NCI-H510A (cell line): ENCODE measurements at places on chromosomes 13 and 19.

GRCh38 chr13:113660066-113660465 lies 2.1 kb upstream of the ATP4B start:
- DNase-seq, result no peak

DNA sequence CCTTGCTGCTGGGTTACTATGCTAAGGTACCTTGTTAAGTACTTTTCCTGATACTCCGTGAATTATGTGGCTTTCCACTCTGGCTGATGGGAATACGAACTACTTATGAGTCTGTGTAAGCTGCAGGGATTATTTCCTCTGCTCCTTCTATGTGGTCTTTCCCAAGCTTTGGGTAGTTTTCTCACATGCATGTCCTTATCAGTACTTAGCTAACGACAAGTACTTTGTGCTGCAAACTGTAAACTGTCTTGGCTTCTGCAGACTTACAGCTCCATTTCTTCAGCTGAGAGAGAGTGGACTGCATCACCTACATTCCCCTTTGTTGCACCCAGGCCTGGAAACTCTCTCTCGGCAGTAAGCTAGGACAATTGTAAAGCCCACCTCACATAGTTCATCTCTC lies 76.6 kb downstream of the FGF9 start:
- no peak for DNase-seq

DNA sequence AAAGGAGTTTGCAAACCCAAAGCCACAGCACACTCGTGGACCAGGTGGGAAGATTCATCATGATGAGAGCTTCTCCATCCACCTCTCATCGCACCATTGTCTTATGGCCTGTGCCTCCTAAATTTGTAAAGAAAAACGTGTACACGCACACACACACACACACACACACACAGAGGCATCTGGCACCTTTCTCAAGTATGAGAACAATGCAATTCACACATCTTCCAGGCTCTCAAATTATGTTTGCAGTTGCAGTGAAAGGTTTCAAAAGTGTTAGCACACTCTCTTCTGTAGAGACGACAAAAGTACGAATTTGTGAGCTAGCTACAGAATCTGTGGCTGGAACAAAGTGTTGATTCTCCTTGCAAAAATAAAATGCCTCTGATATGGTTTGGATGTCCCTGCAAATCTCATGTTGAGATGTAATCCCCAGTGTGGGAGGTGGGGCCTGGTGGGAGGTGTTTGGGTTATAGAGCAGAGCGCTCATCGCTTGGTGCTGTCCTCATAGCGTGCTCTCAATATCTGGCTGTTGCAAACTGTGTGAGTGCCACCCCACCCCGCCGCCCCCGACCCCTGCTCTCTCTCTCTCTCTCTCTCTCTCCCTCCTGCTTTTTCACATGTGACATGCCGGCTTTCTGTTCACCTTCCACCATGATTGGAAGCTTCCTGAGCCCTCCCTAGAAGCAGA lies 21.8 kb upstream of the RAB20 start:
- no peak for DNase-seq

DNA sequence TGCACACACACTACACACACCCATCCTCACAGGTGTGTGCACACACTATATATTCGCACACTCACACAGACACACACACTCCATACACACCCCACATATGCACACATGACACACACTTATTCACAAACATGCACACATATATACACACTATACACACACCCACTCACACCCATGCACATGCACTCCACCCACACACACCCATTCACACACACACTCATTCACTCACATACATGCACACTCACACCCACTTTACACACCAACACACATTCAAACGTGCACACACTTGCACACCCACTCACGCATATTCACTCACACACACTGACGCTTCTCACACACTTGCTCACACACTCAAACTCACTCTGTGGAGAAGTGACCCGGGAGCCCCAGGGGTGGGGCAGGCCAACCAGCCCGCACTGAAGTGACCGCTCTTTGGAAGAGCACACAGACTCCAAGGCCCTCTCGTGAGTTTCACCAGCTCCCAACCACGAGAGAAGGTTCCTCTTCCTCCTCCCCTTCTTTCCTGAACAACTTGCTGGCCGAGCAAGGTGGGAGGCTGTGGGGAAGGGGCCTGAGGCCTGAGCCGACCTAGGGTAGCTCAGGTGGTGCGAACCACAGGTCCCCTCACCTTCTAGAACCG lies 86.1 kb upstream of the TM9SF2 start:
- no peak for DNase-seq

GRCh38 chr13:40505196-40505595 lies 161.2 kb downstream of the FOXO1 start:
- no peak for DNase-seq
